ENCODE measurements at places on chromosomes 2 and 18.

DNA sequence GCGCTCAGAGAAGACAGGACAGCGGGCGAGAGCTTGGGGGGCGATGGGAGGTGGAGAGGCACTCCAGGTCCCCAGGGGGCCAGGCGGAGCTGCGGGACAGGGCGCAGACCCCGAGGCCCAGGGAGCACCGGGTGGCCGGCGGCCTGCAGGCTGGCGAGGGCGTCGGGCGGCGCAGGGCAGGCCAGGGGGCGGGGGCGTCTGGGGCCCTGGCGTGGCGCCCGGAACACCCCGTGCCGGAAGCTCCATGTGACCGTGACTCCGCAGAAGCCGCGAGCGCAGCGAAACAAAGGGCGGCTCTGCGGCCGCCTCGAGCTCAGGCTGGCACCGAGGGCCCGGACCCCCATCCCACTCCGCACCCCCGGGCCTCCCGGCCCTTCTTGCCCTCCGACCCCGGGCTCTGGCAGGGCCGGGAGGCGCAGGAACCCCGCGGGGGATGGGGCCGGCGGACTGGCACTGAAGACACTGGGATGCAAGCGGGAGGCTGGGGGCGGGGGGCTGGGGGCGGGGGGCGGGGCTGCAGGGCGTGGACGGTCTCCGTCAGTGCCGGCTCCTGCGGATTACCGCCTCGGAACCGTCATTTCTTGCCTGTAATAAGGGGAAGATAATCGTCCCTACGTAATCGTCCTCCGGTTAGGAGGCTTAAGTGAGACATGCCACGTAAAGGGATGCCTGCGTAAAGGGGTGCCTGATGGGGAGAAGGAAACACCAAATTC is 19.1 kb downstream of the SH2D6 start:
- DNase-seq: peak; percentile 85

- no peak for DNase-seq
Observed at GRCh38 chr2:153320879-153321278, 157.7 kb downstream of the RPRM start.

- DNase-seq: no peak
Observed at GRCh38 chr18:55477860-55478581, 110.0 kb downstream of the TCF4 start.

GRCh38 chr2:24247592-24247991 is 72.7 kb downstream of the FAM228A start:
- DNase-seq: no peak

- no peak for DNase-seq
Observed at GRCh38 chr2:27263287-27264252, 723 bp upstream of the SLC30A3 start.

- DNase-seq: no peak
Observed at GRCh38 chr2:224601923-224602322, 16.8 kb upstream of the CUL3 start.

DNA sequence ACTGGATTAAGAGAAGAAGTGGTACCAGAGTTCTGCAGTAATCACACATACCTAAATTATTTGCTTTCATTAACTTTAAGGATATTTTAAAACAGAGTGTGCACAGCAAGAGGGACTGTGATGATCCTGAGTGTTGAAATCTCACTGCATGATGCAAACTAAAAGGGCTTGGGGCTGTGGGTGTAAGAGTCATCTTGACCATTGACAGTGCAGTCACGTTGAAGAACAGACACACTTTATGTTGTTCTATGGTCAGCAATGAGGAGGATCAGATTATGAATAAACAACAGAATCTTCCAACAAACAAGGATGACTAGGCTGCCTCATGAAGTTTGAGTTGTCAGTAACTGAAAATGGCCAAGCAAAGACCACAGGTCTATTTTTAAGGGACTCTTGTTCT is 87.2 kb upstream of the GALNT5 start:
- DNase-seq: no peak

DNA sequence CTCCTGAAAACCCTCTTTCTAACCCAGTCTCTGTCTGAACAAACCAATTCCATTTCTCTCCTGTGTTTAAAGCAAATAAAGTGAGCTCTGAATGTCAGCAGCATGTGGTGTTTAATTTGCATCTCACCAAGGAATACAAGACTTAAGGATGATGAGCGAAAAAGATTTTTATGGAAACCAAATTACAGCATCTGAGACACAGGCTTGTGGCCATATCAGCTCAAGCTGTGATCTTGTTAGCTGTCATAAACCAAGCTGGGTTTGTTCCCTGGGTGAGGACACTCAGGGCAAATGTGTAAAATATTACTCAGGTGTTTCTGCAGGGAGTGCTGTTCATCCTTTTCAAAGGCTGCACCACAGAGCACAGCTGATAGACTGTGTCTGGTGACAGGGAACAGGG is 129.3 kb upstream of the REV1 start:
- DNase-seq: no peak

DNA sequence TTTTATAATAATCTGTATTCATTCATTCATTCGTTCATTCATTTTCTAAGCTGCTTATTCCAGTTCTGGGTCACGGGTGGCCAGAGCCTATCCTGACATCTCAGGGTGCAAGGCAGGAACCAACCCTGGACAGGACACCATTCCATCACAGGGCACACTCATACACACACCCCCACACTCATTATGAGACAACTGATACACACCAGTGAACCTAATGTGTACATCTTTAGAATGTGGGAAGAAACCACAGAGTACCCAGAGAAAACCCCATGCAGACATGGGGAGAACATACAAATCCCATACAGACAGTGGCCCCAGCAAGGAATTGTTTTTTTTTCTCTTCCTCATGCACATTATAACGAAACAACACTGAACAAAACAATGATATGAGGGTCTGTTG is 54.7 kb downstream of the RTN4 start:
- DNase-seq: no peak

- no peak for DNase-seq
Observed at GRCh38 chr18:13914170-13914569, 1.2 kb downstream of the MC2R start.

GRCh38 chr2:239157771-239158170 is 243.0 kb downstream of the HDAC4 start:
- DNase-seq: peak; percentile 2

- DNase-seq: no peak
Observed at GRCh38 chr2:152389483-152389882, 54.5 kb downstream of the FMNL2 start.

- DNase-seq: no peak
Observed at GRCh38 chr2:8412082-8412481, 269.8 kb upstream of the ID2 start.

GRCh38 chr2:209591021-209591420 is 167.2 kb downstream of the MAP2 start:
- no peak for DNase-seq

GRCh38 chr2:15673919-15674636 is 82.4 kb downstream of the DDX1 start:
- no peak for DNase-seq

DNA sequence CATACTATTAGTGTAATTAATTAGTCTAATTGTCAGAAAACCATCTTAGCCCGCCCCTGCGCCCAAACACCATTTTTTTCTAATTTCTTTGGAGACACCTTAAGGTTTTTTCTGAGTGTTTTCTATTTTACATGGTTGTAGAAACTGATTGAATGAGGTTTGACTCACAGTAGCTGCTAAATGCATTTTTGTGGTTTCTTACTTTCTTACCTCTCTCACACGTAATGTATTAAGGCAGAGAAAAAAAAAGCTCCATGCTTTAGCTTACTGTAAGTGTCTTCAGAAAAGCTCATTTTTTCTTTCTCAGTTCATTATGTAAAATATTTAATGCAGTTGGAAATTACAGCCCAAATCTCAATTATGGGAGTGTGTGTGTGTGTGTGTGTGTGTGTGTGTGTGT is 548.5 kb upstream of the LRRTM4 start:
- no peak for DNase-seq

- DNase-seq: no peak
Observed at GRCh38 chr2:232505856-232506255, 14.3 kb upstream of the PRSS56 start.

- DNase-seq: no peak
Observed at GRCh38 chr2:46299365-46300263, 2.4 kb downstream of the EPAS1 start.

- no peak for DNase-seq
Observed at GRCh38 chr18:59792353-59792752, 95.1 kb upstream of the CCBE1 start.

DNA sequence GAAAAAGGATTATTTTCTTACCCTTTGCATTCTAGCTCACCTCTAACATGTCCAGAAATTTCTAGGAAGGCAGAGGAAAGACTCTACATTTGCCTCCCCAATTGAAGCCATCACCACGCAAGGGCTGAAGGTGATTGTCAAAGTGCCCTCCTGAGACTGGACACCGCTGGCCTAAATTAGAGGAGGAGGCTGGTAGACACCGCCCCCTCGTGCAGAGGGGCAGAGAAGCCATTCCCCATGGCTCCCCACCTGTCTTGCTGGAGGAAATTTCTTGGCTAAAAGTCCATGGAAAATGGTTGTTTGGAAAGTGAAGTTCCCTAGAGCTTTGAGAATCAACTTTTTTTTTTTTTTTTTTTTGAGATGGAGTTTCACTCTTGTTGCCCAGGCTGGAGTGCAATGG is 31.3 kb upstream of the CREB1 start:
- no peak for DNase-seq
